ENCODE measurements at places on chromosomes 13 and 19.
A peak's percentile ranks its signal among the peaks of the same experiment; 100 is the strongest.

- DNase-seq: no peak
These were observed 6.2 kb downstream of the ABCC4 start for GRCh38 chr13:95295026-95295425.

- DNase-seq: no peak
These were observed 3.1 kb upstream of the ZBTB45 start for GRCh38 chr19:58522709-58523108.

DNA sequence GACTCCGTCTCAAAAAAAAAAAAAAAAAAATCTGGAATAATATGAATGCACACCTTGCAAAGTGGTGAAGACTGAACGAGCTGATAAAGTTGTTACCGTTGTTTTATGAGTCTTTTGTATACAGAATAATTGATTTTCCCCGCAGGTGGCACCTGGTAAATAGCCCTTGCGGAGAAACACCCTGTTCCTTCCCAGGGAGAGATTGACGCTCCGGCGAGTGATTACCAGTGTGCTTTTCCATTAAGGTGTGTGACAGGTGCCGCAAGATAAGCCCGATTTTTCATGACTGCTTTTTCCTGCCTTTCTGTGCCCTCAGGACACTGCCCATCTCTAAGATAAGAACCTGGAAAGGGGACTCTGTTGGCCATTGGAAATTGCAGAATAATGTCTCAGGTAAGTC, 943 bp downstream of the ZNF302 start:
- DNase-seq: no peak

- peak; percentile 75 for DNase-seq
These were observed 990 bp downstream of the LMTK3 start for GRCh38 chr19:48510421-48511268.

DNA sequence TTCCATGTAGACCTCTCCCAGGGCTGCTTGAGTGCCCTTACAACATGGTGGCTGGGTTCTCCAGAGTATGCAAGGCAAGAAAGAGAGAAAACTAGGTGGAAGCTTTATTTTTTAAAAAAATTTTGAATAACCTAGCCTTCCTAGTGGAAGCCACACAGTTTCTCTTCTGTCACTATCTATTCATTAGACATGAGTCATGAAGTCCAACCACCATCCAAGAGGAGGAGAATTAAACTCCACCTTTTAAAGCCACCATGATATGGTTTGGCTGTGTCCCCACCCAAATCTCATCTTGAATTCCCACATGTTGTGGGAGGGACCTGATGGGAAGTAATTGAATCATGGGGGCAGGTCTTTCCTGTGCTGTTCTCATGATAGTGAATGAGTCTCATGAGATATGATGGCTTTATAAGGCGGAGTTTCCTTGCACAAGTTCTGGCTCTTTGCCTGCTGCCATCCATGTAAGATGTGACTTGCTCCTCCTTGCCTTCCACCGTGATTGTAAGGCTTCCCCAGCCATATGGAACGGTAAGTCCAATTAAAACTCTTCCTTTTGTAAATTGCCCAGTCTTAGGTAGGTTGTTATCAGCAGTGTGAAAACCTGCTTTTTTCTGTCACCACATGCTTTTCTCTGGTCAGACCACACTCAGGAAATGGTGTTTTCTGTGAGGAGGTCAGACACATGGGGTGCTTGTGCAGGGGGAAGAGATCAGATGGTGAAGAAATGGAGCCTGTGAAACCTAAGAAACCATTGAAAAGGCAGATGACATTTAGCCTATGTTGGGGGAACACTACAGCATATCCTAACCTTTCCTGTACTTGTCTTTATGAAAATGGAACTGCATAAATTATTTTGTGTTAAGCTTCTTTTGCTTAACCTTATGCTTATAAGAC, 57.7 kb downstream of the ANKRD10 start:
- peak; percentile 2 for DNase-seq

DNA sequence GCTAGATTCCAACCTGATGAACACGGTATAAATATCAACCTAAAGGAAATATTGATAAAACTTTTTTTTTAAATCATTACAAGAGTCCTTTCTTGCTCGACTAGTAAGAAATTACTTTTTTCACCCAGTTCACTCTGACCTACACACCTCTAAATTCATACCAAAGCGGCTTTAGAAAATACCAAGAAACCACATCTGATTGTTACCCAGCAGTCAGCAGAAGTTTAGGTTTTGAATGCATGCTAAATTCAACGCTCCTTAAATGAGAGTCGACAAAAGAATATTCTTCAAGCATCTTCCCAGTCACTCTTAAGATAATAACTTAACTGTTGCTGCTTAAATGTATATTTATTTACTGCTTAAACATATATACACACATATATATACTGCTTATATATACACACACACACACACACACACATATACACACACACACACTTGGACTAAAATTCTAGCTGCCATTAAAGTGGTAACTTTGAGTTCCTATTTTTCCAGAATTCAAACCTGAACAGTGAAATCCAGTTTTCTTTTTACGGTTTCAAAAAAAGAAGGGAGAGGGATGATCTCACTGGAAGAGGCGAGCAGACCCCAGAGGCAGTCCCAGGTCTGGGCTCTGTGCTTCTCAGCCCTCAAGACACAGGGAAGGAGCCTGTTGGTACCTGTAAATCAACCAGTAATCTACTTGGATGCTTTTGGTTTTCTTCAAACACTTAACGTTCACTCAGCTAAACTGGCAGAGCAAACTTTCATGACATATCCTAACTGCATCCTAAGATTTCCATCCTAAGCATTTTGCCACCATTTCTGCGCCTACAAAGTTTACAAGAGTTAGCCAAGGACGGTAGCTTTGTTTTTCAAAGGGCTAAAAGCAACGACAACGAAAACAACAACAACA, 1.7 kb downstream of the STK24 start:
- DNase-seq: peak; percentile 65

GRCh38 chr13:98200211-98200878, 23.3 kb upstream of the RNF113B start:
- DNase-seq: no peak
